ENCODE measurements at places on chromosomes 4 and X.

DNA sequence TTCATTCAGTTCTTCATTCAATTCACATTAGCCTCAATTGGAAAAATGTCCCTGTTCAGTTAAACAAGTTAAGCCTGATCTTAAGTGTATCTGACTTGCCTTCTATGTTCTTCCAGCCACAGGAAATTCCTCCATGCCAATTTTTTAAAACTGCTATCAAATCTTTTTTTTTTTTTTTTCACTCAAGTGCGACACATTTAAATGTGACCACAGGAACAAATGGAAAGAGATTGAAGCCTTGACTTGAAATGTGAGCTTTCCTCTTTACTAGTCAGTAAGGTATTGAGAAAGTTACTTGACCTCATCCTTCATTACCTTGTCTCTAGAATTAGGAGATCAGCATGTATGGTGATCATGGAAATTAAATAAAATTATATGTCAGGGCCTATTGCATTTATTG is 165.1 kb downstream of the SLIT2 start:
- DNase-seq: no peak

DNA sequence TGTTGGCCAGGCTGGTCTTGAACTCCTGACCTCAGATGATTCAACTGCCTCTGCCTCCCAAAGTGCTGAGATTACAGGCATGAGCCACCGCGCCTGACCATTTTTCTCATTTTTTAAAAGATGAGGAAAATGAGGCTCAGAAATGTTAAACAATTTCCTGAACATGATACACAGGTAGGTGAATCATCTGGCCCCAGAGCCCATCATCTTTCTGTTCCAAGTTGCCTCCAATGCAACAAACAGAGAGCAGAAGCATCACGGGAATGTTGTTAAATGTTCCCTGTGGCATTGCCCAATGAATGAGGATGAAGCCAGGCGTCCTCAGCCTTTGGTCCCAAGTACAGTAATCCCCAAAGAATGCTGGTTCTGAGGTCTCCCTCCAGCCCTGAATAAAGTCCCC is 31.3 kb upstream of the ANXA5 start:
- no peak for DNase-seq

- no peak for DNase-seq
These were observed 6.8 kb upstream of the WDR13 start for GRCh38 chrX:48590203-48591103.

DNA sequence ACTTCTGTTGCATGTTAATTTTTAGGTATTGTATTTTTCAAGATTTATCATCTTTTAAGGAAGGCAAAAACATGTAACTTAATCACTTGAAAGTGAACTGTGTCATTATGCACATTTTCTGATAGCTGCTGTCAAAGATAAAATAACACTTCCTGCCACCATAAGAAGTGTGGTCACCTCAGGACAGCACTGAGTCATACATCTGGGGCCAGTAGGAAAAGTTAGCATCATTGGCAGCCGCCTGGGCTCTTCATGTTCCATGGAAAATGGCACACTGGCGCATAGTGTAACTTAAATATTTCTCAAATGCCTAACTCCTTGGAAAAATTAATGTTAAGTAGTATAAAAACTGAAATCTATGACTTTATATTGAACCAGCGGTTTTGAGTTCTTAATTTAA is 24.2 kb downstream of the CNKSR2 start:
- DNase-seq: no peak

GRCh38 chr4:4851081-4851480 is 8.4 kb upstream of the MSX1 start:
- DNase-seq: no peak

DNA sequence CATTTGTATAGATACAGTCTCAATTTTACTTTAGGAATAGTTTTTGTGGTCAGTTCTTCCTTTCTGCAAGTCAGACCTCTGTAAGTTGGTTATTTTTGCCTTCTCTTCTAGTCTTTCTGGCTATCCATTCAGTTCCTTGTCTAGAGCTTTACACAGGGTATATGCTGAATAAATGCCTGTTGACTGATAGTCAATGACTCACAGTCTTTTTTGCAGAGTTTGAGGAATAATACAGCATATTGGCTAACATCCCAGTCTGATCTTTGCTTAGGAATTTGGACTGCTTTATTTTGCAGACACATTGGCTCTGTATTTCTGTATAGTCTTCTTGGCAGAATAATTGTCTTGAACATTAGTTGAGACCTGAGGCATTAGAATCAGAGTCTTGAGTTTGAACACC is 132.4 kb downstream of the MAGEC1 start:
- DNase-seq: no peak

- DNase-seq: no peak
These were observed 5.0 kb downstream of the AWAT2 start for GRCh38 chrX:70044541-70045245.

DNA sequence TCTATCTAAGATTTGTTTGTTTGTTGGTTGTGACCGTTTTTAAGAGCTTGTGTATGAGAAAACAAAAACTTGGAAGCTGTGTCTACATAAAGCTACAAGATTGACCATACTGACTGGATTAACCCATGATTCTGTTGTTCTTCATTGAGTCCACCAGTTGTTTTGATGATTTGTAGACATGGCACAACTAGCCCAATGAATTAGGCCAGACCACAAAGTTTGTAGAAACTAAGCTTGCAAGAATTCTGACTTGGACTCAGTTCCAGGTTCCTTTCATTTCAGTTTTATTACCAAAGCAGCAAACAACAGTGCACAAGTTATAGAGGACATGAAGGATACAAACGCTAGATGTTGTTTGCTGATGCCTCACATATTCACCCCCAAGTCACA is 119.3 kb downstream of the RASGEF1B start:
- no peak for DNase-seq

- DNase-seq: no peak
These were observed 18.3 kb upstream of the NUP54 start for GRCh38 chr4:76166480-76166879.

DNA sequence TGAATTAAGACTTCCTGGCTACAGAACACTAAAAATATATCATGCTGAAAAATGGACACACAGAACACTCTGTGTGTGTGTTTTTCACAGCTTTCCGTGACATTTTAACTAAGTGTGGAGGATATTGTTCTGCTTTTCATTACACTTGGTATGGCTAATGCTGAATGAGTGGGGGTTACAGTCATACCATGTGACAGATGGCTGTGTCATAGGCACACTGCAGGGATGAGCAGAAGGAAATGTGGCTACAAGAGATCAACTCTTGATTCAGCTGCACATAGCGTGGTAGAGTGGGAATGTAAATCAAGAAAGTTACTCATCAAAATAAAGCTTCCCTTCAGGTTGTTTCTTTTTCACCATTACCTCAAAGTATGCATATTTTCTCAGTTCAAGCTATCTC is 669.8 kb downstream of the IQCM start:
- DNase-seq: no peak

DNA sequence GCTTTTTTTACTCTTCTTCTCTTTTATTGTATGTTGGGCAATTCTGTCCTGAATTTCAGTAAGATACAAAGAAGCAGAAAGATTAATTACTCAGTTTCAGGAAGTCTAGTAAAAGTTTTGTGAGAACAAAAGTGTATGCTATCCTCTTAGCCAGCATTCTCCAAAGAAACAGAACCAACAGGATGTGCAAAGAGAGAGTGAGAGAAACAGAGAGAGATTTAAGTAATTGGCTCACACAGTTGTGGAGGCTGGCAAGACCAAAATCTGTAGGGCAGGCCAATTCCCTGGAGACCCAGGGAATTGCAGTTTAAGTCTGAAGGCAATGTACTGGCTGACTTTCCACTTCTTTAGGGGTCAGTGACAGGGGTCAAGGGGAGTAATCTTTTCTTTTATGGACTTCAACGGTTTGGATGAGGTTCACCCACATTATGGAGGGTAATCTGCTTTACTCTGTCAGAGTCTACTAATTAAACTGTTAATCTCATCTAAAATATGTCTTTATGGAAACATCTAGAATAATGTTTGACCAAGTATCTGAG is 59.2 kb upstream of the SLC39A8 start:
- DNase-seq: no peak

Measured in GM20000 (cell line).